GM12878 (cell line): ENCODE measurements at places on chromosomes 12 and 14.

DNA sequence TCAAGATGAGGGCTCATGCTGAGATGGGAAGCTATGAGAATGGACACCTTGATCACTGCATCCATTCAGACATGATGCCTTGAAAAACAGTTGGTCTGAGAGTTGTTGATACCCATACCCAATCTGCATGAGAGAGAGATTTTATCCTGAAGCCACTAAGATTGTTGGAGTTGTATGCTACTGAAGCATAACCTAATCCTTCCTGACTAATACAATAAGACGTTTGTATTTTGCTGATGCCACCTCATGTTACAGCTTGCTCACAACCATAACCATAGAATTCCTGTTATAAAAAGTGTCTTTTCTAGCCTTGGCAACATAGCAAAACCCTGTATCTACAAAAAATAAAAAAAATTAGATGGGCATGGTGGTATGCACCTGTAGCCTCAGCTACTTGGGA lies 12.7 kb upstream of the SERPINA1 start:
- DNase-seq, result no peak

DNA sequence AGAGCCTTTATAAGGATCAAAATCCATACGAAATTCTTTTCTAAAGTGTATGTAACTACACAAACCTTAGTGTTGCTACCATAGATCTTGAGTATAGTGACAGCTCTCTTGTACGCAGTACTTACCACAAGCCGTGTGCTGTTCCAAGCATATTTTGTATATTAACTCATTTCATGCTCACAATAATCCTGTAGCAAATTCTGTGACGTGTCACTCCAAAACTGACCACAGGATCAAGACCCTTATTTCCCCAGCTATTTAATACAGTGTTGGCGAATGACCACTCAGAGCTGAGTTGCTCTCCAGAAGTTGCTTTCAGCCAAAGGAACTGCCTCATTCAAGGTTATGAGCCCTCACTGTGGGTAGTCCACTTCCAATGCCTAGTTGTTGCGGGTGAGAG lies 169.8 kb downstream of the BTG1 start:
- DNase-seq, result no peak

DNA sequence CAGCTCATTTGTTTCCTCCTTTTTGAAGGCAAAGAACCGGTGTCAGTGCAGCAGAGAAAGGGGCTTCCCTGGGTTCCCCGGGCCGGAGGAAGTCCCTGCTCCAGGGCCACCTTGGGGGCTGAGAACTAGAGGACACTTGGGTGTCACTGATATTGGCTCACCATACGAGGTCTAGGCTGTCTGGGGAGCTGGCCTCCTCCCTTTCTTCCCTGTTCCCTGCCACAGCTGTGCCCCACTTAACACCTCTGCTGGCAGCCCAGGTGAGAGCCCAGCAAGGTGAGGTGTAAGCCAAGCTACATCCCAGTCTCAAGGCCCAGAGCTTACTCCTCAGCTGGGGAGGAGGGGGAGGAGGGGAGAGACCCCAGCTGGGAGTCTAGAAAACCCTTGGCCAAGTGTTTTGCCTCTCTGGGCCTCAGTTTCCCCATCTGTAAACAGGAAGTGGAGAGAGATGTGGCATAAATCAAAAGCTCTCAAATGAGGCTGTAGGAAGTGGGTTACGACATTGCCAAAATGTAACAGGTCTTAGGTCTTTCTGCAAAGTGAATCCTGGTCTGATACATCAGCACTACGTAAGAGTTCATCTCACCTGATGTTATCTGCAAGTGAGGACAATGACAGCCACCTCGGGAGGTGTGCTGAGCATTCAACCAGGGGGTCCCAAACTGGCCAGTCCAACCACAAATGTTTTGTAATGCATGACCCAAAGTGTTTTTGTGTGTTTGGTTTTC lies 25.5 kb downstream of the RASAL1 start:
- DNase-seq, result no peak

DNA sequence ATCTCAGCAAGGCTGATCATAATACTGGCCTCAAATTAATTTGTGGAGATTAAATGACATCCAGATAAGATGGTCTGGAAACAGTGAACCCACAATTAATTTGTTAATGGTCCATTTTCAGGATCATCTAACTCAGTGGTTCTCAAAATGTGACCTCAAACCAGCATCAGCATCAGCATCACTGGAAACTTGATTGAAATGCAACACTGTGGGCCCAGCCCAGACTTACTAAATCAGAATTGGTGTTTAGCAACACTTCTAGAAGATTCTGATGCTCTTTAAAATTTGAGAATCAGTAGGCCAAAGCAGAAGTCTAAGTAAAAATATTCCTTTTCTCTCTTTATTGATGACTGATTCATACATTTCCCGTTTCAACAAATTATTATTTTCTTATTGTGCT lies 10.7 kb upstream of the KRT82 start:
- no peak for DNase-seq

DNA sequence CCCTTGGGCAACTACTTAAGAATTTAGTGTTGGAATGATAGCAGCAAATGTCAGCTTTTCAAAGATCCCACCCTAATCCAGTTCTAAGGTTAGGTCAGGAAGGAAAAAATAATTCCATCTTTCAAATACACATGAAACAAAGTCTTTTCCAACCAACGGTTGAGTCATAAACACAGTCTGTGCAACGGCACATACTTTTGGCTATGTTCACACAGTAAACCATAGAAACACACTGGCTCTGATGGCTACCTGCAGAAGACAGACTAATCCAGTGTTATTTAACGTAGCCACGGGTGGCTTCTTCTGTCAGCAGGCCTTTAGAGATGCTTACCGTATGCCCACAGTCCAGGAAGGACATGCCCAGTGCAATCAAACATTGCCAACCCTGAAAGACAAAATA lies 35.7 kb downstream of the HIGD1C start:
- no peak for DNase-seq

DNA sequence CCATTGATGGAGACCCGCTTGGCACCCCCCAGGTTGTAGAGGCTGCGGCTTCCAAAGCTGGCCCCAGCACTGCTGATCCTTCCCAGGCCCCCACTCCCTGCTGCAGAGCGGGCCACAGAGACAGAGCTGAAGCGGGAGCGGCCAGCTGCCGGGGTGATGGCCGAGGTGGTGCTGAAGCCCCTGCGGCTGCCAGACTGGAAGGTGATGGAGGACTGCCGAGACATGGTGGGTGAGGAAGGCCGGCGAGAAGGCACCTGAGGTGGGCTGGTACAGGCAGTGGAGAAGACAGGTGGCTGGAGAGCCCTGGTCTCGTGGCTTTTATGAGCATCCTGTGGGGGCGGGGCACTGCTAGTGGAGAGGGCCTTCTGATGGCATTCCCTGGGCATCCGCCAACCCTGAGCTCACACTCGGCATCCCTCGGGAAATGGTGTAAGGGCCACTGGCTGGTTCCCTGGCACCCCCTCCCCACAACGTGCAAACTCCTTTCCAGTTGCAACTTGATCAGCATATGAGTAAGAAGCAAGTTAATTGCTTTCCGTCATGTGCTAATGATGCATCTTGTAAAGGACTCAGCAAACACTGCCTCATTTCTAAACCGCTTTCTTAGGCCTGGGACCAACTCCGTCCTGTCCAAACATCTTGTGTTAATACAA lies at the start of gene KRT75:
Gene KRT75, minus strand, starts transcription at position 291 of the 653 bp plus-strand sequence. Its CDS starts 67 bp downstream, at position 224.
- DNase-seq, result no peak

- no peak for DNase-seq
Observed at GRCh38 chr14:55085060-55085660, 33.7 kb downstream of the MAPK1IP1L start.

- DNase-seq, result no peak
Observed at GRCh38 chr12:109597414-109597794, 23.8 kb downstream of the MVK start.

DNA sequence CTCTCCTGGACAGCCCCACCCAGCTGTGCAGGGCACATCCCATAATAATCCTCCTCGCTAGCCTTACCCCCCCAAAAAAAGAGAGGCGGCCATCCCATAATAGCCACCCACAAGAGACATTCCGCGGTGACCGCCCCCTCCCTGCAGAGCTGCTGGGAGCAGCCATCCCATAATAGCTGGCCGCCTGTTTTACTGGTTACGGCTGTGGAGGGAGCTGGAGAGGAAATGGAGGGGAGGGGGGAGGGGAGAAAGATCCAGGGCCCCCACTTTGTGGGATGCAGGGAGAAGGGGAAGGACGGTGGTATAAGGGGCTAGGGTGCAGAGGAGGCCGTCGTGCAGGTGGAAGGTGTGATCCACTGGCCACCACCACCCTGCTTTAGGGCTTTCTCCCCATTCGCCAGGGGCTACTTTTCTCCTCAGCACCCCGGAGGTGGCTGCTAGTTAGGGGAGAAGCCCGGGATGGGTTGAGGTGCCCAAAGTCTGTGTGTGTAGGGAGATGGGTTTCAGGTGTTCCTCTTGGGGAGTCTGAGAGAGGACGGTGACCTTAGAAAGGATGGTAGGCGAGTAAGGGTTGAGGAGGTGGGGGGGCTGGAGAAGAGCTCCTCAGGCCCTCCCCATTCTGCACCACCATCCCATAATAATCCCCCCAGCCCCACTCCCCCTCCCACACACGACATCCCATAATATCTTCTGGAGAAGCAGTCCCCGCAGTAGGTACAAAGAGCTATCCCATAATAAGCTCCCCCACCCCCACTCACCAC lies 6.0 kb upstream of the CHD4 start:
- no peak for DNase-seq

- no peak for DNase-seq
Observed at GRCh38 chr12:90965204-90965603, 10.2 kb upstream of the CCER1 start.

DNA sequence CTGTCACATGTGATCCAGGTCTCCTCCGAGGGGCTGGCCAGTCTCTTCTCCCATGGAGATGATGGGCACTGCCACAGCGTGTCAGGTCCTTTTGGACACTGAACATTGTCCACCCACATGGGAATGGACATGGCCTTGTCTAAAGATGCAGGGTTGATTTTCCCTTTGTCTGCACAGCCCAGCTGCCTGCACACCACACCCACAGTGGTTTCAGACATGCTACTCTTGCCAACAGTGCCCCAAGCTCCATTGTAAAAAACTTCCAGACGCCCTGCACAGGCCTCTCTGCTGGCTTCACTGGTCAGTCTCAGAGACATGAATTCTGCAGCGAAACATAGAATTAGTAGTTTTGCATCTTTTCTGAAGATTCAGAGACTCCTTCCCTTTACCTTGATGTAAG lies 18.5 kb downstream of the CD163 start:
- DNase-seq, result no peak

GRCh38 chr12:109493938-109494337 lies 16.5 kb downstream of the UBE3B start:
- DNase-seq, result no peak
